OCI-LY7 (cell line): ENCODE measurements at places on chromosomes 11 and 22. TPM values are rescaled to one million over a fixed set of nuclear protein-coding genes. Genes with fewer than 3 reads are reported as not detected.
A peak's percentile ranks its signal among the peaks of the same experiment; 100 is the strongest.

DNA sequence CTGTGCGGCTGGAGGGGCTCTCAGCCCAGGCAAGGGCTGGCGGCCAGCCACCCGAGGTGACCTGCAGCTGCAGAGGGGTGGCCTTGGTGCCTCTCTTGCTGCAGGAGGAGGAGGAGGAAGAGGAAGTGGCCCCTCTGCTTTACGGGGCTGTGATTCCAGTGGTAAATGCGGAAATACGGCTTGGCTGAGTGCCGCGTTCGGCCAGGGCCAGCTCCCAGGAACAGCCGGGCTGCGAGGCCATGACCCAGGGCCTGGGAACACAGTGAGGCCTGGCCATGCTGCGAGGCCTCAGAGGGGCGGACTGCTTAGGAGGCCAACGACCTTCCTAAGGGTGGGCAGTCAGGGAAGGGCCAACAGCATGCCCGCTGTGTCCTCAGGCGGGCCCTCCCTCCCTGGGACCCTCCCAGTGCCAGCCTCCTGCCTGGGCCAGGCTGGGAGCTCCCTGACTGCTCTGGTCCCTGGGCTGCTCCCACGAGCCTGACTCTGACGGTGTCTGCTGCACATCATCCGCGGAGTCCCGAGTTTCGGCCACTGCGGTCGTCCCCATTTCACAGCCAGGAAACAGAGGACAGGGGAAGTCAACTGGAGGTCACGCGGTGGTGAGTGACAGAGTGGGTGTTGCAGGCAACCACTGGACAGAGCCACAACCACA is 20.8 kb upstream of the PPARA start:
- DNase-seq, result peak; percentile 70

DNA sequence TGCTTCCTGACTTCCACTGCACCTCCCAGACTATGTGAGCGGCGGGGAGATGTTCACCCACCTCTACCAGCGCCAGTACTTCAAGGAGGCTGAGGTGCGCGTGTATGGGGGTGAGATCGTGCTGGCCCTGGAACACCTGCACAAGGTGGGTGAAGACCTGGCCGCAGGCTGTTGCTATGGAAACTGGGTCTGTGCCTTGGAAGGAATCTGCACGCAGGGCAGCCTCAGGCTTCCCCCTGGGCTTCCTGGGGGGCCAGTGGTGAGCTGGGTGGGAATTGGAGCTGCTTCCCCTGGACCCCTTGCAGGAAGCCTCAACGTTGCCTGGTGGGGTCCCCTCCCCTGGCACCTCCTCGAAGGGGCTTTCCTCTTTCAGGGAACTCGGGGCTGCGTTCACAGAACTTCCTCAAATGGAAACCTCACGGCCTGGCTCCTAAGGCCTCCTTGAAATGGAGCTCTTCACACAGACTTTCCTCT is 1.5 kb downstream of the RPS6KA4 start:
- no peak for DNase-seq

- DNase-seq, result no peak
Observed at GRCh38 chr11:65310736-65311135, 3.9 kb upstream of the CDC42EP2 start.

- no peak for DNase-seq
Observed at GRCh38 chr11:128476729-128477128, 110.6 kb downstream of the ETS1 start.

GRCh38 chr11:101127699-101128570 is 1.7 kb downstream of the PGR start:
- no peak for DNase-seq

GRCh38 chr11:126719740-126720139 is 280.8 kb downstream of the KIRREL3 start:
- no peak for DNase-seq

DNA sequence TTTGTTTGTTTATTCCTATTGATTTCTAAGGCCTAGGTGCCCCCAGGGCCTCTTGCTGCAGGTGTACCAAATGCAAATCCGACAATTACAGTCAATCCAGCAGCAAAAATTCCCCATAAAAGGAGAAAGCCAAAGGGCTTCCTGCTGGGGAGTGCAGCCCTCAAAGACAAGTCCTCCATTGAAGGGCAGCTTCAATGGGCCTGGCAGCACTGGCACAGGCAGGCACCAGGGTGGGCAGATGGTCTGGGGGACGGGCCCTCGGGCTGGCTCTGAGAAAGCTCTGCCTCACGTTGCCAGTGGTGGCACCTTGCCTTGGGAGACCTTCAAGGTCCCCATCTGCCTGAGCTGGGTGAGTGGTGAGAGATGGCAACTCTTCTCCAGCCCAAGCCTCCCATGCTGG is 128.0 kb downstream of the DSCAML1 start:
- DNase-seq, result no peak

- DNase-seq, result no peak
Observed at GRCh38 chr11:73660497-73661034, 14.2 kb downstream of the PLEKHB1 start.

- no peak for DNase-seq
Observed at GRCh38 chr11:3735827-3736226, 61.5 kb downstream of the NUP98 start.

DNA sequence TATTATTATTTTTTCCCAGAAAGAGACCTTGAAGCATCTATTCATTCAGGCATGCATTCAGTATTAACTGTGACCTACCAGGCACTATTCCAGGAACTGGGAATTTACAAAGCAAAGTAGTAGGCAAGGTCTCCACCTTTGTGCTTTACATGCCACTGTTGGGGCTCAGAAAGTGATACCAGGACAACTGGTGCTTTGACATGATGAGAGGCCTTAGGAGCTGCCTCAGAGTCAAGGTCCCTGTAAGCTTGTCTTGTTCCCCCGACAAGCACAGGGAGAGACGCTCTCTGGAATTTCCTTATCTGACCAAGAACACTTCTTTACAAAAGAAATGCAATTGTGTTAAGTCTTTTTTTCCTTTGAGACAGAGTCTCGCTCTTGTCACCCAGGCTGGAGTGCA is 2.3 kb upstream of the HMOX1 start:
- DNase-seq, result no peak

DNA sequence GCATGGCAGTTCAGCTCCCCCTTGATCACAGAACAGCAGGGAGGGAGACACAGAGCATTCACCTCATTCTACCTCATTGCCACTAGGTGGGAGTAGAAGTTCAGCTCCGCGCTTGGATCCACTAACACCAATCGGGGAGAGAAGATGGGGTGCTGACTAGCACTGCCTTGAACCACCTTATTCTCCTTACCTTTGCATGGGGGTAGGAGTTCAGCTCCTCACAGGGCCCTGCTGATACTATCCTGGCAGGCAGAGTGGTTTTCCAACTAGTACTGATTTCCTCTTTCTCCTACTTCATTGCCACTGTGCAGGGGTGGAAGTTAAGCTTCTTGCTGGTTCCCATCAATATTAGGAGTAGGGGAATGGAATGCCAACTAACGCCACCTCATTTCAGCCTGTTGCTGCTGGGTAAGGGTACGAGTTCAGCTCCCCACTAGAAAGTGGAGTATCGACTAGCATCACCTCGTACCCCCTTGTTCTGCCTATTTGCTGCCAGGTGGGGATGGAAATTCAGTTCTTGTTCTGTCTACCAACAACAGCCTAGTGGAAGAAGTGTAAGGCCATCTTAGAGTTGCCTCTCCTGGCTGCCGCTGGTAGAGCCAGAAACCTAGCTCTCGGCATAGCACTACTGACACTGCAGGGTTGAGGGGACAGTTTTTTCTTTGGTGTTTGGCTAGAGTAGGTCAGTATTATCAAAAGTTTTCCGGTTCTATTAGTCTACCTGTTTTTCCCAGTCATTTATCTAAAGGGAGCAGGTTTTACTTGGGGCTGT is 550.9 kb upstream of the CCDC90B start:
- DNase-seq, result peak; percentile 41

- no peak for DNase-seq
Observed at GRCh38 chr11:104105155-104105554, 58.8 kb downstream of the PDGFD start.

GRCh38 chr22:33274214-33275072 is 216.3 kb upstream of the SYN3 start:
- DNase-seq, result peak; percentile 87

- DNase-seq, result no peak
Observed at GRCh38 chr22:44536411-44536810, 38.4 kb upstream of the RTL6 start.

- no peak for DNase-seq
Observed at GRCh38 chr22:46390652-46391301, 55.3 kb downstream of the TRMU start.

DNA sequence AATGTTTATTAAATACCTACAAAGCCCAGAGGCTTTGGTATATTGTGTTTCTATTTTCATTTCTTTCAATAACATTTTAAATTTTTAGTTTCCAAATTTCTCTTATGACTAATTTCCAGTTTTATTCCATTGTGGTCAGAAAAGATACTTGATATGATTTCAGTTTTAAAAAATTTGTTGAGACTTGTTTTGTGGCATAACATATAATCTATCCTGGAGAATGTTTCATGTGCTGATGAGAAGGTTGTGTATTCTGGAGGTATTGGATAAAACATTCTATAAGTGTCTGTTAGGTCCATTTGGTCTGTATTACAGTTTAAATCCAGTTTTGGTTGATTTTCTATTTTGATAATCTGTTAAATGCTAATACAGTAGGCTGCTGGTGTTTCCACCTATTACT is 9.8 kb upstream of the RAG1 start:
- no peak for DNase-seq

DNA sequence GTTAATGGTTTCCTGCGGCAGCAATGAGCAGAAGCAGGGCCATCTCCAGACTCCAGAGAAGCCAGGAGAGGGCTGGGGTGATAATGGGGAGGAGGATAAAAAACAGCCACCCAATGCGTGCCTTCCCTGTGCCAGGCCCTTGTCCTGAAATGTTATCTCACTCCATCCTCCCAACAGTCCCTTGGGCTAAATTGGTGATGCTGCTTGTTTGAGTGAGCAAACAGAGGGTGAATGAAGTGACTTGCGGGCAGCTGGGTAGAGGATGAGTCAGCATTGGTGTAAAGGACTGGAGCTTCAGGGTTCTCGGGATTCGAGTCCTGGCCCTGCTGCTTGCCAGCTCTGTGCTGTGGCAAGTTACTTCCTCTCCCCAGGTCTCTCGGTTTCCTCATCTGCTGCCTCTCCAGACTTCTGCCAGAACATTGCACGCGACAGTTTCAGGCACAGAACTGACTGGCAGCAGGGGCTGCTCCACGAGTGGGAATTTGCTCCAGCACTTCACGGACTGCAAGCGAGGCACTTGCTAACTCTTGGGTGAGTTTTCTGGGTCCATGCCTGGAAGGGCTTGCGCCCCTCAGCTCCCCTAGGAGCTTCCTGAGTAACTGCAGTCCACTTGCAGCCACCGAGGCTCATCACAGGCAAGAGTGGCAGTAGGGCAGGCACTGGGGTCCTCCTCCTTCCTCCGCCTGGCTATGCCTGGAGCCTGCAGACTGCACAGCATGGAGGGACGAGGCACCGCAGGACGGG is at the start of gene P2RY6:
Gene P2RY6, plus strand, starts transcription at position 403 of the 744 bp plus-strand sequence. CDS start 24,181 bp downstream, outside the sequence.
- DNase-seq, result no peak

DNA sequence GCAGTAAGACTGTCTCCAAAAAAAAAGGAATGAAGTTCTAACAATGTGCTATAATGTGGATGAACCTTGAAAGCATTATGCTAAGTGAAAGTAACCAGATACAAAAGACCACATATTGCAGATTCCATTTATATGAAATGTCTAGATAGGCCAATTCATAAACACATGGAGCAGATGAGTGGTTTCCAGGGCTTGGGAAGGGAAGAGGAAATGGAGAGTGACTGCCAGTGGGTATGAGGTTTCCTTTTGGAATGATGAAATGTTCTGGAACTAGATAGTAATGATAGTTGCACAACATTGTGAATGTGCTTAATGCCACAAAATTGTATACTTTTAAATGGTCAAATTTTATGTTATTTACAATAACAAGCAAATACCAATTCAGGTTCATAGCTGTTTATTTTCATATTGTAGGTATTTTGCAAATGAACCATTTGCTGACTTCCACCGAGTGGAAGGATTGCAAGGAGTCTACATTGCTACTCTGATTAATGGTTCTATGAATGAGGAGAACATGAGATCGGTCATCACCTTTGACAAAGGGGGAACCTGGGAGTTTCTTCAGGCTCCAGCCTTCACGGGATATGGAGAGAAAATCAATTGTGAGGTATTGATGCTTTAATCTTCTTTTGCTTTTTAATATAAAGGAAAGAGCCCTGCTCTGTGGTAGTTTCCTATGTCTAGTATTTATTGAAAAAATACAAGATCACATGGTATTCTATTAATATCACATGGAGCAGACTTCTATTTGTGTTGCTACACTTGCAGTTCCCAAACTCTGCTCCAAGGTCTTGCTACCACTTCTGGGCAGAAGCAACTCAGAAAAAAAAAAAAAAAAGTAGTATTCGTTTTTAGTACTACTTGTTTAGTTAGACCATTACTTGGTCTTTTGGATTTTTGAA is 67.7 kb upstream of the SORL1-AS1 start:
- no peak for DNase-seq

DNA sequence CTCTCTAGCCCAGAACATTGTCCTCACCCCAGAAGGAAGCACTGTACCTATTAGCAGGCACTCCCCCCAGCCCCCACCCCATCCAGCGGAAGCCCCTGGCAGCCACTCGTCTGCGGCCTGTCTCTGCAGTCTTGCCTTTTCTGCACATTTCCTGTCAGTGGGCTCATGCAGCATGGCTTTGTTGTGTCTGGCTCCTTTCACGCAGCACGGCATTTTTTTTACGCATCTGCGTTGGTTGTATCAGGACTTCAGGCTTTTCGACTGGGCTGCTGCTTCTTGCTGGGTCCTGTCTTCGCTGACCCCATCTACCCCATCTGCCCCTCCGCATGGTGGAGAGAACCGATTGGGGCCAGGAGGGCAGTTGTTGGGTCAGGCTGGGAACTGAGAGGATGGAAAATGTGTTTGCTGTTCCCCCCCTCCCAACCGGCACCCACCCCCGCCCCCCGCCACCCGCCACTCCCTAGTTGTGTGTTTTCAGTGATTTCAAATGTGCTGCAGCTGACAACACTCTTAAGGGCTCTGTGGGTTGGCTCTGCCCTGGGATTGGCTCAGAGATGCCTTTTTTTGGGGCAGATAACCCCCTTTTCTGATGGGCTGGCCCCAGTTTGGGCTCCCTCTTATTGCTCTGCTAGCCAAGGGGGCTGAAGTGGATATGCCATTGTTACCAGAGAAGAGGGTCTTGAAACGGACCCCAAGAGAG is 110.0 kb downstream of the KIAA1671 start:
- no peak for DNase-seq

The ZNRF3 gene
- total RNA-seq, result 3.1 and 3.9 TPM in 2 replicates

The PLEKHA7 gene
- total RNA-seq, result not detected in 2 replicates

The ANGPTL5 gene
- not detected in 2 replicates for total RNA-seq

The SLCO2B1 gene
- not detected in 2 replicates for total RNA-seq

The LDHAL6A gene
- total RNA-seq, result not detected in 2 replicates

The HBD gene
- not detected in 2 replicates for total RNA-seq

The GVQW3 gene
- total RNA-seq, result 16.5 and 18.4 TPM in 2 replicates

The MMP27 gene
- not detected in 2 replicates for total RNA-seq

The OR6T1 gene
- not detected in 2 replicates for total RNA-seq

The ZNF202 gene
- 15.5 and 16.7 TPM in 2 replicates for total RNA-seq

The SAA1 gene
- total RNA-seq, result not detected in 2 replicates

The ADM2 gene
- total RNA-seq, result 7.0 and 7.9 TPM in 2 replicates

The SLC37A2 gene
- total RNA-seq, result 0.72 and 0.93 TPM in 2 replicates

The TTLL12 gene
- 62.6 and 66.5 TPM in 2 replicates for total RNA-seq

The APLNR gene
- total RNA-seq, result not detected in 2 replicates

The CHADL gene
- total RNA-seq, result 0.42 TPM in 1 of 2 replicates, not detected in the other

The UBQLN3 gene
- total RNA-seq, result not detected in 2 replicates

The TNNI2 gene
- 8.7 and 14.3 TPM in 2 replicates for total RNA-seq
